ENCODE measurements at places on chromosomes 4 and X.

DNA sequence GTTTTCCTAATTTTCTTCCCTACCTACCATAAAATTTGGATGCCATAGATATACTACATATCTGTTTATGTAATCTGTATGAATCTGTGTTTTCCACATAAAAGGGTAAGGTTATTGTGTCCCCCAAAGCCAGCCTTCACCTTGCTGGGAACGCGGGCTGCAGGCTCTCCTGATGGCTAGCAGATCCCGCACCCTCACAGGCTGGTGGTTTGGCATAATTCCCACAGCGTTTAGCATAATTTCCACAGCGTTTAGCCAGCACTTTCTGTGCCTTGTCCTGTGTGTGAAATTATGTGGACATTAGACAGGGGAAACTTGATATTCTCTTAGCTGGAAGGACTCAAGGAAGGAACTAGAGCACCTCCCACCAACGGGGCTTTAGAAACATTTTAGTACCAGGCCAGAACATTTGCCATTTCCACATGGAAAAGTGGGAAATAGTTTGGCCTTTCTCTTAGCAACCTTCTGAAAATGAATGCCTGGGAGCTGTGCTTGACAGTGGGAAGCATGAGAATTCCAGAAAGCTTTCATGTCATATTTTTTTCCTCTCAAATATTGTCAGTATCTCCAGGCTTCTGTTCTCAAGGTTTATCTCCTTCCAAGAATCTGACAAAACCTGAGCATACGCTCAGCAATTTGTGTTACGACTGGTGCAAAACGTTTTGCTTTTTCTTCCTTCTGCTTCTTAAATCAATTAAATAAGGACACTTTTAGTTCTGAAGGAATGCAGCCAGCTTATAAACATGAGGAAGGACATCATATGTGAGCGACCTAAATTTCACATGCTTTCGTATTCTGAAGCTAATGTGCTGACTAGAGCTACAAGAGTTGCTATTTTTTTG lies 67.9 kb downstream of the STK32B start:
- no peak for DNase-seq

GRCh38 chr4:15890246-15890829 lies 48.2 kb downstream of the FGFBP1 start:
- DNase-seq: no peak

DNA sequence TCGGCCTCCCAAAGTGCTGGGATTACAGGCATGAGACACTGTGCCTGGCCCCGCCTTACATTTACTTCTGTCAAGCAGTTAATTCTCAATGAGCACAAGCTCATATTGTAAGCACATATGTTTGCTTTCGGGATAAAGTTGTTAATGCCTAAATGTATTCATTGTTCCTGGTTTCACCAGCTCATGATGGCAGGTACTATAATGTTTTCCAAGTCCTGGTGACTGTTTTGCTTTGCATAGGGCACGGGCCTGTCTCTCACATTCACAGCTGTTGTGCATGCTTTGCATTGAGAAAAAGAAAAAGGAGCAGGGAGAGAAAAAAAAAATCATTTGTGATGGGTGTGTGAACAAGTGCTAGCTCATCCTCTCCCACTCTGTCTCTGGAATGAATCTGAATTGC lies 661.2 kb upstream of the TENM3 start:
- no peak for DNase-seq

DNA sequence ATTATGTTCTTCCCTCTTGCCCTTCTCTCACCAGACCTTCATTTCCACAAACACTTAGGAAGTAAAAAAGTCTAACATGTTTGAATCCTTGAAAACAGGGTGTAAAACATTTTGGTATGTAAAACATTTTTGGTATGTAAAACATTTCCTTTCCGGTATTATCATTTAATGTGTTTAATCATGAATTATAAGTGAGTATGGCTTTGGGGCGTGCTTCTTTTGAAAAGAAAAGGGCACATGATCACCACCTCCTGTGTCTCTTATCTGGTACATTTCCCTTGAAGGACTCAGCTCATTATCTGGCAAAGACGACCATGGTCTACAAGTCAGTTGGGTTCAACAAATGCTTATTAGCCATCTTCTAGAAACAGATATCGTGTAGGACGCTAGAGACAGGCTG lies 283.6 kb downstream of the FRMPD4 start:
- DNase-seq: no peak

GRCh38 chr4:135114079-135114478 lies 912.5 kb upstream of the PABPC4L start:
- DNase-seq: no peak

DNA sequence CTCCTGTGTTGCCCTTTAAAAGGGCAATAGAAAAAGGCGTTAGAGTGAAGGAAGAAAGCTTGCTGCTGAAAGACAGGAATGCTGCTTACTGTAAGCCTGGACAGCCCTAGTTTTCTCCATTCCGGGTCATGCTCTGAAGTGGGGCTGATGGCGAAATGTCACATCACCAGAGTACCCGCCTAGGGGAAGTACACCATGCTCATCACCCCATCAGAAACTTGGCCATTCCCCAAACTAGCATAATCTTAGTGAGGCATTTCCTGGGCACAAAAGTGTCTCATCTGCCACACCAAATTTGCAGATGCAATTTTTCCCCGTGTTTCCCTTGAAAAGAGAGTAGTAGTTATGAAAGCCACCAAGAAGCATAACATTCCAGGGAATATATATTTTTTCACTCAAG lies 47.8 kb upstream of the CAMK2D start:
- no peak for DNase-seq

DNA sequence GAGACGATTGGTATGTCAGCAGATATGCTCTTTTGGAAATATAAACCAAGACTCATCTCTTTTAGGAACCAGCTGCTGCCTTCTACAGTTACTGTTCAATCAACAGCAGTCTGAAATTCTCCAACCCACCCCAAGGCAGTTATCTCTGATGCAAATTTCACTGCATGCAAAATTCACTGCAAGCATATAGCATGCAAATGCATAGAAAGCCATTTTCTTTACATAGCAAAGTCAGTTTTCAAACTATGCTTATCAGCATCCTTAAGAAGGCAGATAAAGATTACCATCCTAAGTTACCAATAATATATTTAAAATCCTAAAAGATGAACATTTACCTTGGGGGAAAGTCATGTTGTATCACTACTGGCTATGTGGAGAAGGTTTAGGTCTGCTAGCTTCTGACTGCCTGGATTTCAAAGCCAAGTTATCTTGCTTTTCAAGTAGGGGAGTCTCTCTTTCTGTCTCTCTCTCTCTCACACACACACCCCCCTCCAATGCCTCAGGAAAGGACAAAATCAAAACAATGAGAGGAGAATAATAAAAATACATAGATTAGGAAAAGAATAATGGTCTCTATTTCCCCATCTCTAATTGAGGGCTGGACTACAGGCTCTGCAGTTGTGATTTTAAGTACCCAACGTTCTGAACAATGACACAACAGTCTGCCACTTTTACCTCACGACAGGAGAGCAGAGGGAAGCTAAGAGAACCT lies 1.5 kb downstream of the NMU start:
- no peak for DNase-seq

GRCh38 chr4:110183058-110183457 lies 15.4 kb downstream of the ELOVL6 start:
- no peak for DNase-seq

- no peak for DNase-seq
Observed at GRCh38 chrX:34716302-34716701, 59.2 kb upstream of the TMEM47 start.

DNA sequence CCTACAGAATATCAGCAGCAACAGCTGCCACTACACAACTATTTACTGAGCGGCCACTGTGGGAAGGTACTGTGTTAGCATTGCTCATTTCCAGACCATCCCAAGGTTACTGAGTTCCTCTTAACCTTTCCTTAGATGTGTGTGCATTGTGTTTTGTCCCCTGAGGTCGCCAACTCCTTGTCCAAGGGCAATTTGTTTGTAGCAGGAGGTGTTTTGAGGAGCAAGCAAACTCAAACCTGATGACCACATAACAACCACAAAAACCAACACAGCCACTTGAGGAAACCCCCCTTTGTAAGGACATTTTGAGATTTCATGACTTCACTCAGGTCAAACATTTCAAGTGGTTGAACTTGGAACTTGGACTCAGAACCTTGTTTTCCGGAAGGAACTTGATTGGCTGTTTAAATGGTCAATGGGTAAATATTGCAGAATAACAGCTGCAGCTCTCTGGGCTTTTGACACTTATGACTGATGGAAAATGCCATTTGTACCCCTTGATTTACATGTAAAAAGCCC lies 122.3 kb downstream of the MID1IP1 start:
- no peak for DNase-seq

DNA sequence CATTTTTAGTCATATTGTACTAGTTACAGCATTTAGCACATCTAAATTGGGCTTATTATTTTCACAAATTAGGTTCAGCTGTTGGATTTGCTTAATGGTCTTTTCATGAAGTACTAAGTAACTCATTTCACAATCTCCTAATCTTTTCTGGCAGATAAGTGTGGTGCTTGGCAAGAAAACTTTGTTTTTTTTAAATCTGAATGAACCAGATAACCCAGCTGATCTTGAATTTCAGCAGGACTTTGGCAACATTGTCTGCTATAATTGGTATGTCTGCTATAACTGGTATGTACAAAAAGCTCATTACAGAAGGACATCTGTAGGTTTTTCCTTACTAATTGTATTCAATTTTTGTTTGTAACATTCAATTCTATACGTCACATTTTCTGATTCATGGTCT lies 22.7 kb downstream of the WDR19 start:
- DNase-seq: no peak

- no peak for DNase-seq
Observed at GRCh38 chr4:16140879-16141249, 57.0 kb upstream of the PROM1 start.

DNA sequence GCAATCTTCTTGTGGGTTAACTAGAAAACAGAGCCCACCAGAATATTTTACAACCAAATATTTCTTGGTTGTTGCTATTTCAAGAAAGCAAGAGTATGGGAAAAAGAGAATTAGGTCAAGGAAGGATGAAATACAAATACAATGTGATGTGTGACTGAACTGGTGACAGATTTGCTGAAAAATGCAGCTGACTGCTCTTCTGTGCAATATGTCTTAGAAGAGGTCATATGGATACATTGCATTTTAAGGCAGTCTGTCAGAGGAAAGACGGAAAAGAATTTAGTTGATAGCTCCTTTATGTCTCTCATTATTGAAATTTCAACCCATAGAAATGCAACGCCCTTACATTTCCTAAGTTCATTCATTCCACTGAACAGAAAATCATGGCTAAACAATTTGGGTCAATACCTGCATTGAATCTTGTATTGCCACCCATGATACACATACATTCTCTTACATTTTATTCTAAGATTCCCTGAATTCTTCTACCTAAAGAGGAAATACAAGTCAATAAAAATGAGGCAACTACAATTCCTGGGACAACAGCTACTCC lies 423.1 kb downstream of the ADAM29 start:
- DNase-seq: no peak

- DNase-seq: no peak
Observed at GRCh38 chrX:45449982-45450381, 249.3 kb upstream of the DIPK2B start.

DNA sequence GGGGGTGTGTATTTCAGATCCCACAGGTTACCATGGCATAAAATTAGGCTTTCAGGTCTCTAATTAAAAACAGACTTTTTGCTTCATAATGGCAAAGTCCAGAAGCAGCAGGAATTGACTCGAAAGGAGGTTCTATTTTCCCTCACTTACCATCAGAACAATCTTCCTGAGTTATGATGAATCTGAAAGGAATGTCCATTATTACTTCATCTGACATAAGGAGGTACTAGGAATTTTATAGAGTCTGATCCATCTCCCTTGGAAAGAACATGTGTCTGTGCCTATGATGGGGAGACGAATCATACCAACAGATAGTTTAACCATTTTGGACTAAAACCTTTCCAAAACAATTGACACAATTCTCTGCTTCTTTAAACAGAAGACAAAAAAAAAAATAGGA lies 206.3 kb upstream of the FGF13 start:
- DNase-seq: no peak

- DNase-seq: no peak
Observed at GRCh38 chr4:5638316-5638715, 70.0 kb downstream of the EVC2 start.

DNA sequence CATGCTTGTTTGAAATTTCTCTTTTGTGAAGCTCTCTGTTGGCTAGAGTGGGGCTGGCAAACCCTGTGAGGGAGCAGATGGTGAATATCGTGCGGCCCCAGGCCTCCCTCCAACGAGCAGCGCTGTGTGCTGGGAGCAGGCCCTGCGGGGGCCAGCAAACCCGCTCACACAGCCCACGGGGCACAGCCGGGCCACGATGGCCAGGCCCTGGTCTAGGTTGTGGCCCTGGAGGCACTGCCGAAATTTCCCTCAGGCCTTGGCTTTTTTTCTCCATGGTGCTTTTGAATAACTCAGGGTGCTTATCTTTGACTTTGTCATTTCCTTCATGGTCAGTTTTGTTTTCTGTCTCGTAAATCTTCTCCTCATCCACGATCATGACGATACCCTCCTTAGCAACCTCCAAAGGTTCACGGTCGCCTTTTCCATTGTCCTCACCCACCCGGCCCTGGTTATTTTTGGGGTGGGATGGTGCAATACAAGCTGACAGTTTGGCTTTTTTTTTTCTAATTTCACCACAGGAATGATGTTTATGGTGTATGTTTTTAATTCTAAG lies 20.7 kb downstream of the PCGF3 start:
- no peak for DNase-seq

DNA sequence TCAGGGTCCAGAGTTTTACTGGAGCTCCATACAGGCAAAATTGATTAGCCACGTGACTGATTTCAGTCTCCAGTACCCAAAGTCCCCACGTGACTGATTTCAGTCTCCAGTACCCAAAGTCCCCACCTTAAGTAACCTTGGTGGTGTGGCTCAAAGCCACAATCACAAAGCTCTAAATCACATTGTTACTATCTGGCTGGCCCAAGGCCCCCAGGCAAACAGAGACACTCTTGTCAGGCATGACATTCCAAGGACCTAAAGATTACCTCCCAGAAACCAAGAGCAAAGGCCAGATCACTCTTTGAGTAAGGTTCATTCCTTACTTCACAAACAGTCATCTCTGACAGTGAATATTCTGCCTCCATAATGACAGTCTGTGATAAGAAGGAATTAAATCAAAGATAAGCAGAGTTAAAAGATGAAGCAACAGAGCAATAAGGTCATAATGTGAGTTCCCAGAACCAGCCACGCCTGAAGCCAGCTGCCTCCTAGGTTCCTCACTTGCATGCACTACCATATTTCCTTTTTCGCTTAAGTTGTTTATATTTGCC lies 78.5 kb downstream of the ANXA3 start:
- peak; percentile 40 for DNase-seq

- peak; percentile 17 for DNase-seq
Observed at GRCh38 chr4:169233691-169234090, 37.1 kb downstream of the SH3RF1 start.
